ENCODE measurements at places on chromosomes 5 and 9.

- no peaks in the 10 kb centered on the region for H3K27me3 ChIP-seq
- peaks cover 9% of the 10 kb centered on the region for H3K4me1 ChIP-seq
- no peaks in the 10 kb centered on the region for H3K36me3 ChIP-seq
- no peak for DNase-seq
- peak overlapping the region; percentile 67 for H3K4me3 ChIP-seq
These were observed 2.0 kb upstream of the MZB1 start for GRCh38 chr5:139391570-139392323.

GRCh38 chr5:4348423-4348822 lies 752.8 kb downstream of the IRX1 start:
- no peak for DNase-seq
- H3K36me3 ChIP-seq = no peaks in the 10 kb centered on the region
- H3K4me1 ChIP-seq = no peaks in the 10 kb centered on the region

GRCh38 chr5:16877267-16877935 lies 58.7 kb downstream of the MYO10 start:
- no peaks in the 10 kb centered on the region for H3K27me3 ChIP-seq
- no peak for DNase-seq
- H3K4me3 ChIP-seq = no peak overlapping the region
- no peaks in the 10 kb centered on the region for H3K36me3 ChIP-seq
- no peaks in the 10 kb centered on the region for H3K4me1 ChIP-seq

DNA sequence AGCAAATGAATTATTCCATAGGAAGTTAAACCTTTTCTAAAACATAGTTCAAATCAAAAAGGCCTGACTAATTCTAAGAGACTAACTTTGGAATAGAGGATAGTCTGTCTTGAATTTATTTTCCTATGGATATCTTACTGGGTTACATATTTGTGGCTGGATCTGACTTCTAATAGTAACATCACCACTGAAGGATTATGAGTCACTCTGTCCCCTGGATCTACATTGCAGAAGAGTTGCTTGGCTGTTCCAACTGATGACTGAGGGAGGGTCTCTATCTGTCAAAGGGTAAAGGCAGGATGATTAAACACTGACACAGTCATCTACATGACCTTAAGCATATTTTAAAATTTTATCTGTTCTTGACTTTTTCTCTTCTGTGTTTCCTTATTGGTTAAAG lies 119.6 kb upstream of the FST start:
- DNase-seq = no peak
- H3K4me3 ChIP-seq = no peak overlapping the region
- no peaks in the 10 kb centered on the region for H3K36me3 ChIP-seq
- no peaks in the 10 kb centered on the region for H3K27me3 ChIP-seq

DNA sequence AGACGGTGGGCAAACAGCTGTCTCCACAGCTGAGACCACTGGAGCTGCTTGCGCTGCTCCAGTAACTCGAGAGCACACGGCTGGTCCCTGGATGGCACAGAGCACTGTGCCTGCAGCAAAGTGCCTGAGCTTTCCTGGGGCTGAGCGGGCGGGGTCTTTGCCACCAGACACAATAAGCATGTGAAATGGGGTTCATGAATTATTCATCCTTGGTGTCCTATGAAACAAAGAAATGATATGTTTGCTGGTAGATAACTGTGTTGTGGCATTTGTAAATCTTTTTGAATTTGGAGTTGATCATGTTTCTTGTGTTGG lies 151.7 kb upstream of the MPDZ start:
- H3K27me3 ChIP-seq = no peaks in the 10 kb centered on the region
- no peaks in the 10 kb centered on the region for H3K36me3 ChIP-seq
- H3K4me3 ChIP-seq = no peak overlapping the region
- no peaks in the 10 kb centered on the region for H3K4me1 ChIP-seq
- DNase-seq = no peak

DNA sequence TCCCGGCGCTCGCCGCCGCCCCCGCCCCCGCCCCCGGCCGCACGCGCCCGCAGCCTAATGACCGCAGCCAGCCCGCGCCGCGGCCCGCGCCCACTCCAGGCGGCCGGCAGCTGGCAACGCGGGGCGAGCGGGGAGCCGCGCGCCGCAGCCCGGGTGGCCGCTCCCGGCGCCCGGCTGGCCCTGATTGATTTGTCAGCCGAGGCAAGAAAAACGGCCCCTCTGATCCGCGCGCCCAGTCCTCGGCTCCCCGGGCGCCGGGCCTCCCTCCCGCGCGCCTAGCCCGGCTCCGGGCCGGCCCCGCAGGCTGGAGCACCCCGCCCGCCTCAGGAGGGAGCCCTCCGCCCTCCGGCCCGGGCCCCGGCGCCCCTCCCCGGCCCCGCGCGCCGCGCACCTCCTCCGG lies 11.9 kb upstream of the LHX2 start:
- H3K27me3 ChIP-seq = peaks cover 45% of the 10 kb centered on the region
- no peak overlapping the region for H3K4me3 ChIP-seq
- H3K36me3 ChIP-seq = no peaks in the 10 kb centered on the region

- no peaks in the 10 kb centered on the region for H3K36me3 ChIP-seq
- no peak overlapping the region for H3K4me3 ChIP-seq
- no peaks in the 10 kb centered on the region for H3K4me1 ChIP-seq
- no peaks in the 10 kb centered on the region for H3K27me3 ChIP-seq
- no peak overlapping the region for H3K27ac ChIP-seq
These were observed 8.9 kb upstream of the BNC2 start for GRCh38 chr9:16879416-16879815.

DNA sequence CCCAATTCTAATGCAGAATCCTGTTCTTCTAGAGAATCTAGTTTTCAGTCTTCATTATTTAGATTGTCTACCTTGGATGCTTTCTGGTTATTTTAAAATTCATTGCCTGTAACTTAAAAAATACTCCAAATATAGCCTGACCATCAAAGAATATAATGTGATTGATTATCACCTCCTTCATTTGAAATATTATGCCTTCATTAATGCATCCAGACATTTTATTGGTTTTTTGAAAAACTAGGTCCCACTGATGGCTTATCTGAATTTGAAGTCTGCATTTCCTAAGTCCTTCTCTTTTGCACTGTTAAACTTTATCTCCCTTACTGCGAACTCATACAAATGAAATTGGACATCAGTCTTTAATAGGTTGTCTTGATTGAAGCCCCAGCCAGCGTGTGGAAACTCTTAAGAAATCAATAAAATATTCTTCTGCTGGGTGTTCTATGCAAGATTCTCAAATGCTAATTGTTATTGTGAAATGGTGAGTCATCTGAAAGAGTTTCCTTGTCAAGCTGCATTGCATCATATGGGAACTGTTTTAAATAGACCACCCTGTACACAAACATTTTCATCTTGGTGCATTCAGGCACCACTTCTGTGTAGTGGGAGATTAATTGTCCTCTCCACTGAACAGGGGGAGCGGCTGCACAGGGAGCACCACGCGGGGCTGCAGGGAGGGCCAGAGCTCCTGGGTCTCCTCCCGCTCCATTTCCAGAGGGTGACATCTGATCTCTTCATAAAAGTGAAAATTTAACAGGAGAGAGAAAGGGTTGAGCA lies 92.3 kb upstream of the FANCC start:
- H3K27me3 ChIP-seq = no peaks in the 10 kb centered on the region
- DNase-seq = no peak
- H3K4me1 ChIP-seq = no peaks in the 10 kb centered on the region
- H3K27ac ChIP-seq = no peak overlapping the region
- H3K36me3 ChIP-seq = no peaks in the 10 kb centered on the region

DNA sequence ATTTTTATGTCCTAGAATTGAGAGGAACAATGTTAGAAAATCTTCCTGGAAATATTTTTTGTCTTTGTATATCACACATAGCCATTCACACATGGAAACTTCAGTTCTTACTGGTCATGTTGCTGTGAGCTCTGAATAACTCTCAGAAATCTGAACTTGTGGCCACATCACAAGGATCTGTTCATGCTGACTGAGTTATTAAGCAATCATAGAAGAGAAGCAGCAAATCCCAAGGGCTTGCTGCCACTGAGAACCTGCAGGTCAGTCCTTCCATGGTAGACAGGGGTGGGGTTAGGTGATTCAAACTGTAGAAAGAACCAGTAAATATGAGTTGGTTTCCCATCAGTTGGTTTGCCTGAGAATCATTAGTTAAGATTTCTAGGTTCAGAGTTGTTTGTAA lies 27.6 kb downstream of the SGCD start:
- H3K4me1 ChIP-seq = no peaks in the 10 kb centered on the region
- no peak for DNase-seq
- no peaks in the 10 kb centered on the region for H3K27me3 ChIP-seq
- H3K36me3 ChIP-seq = no peaks in the 10 kb centered on the region
- H3K27ac ChIP-seq = no peak overlapping the region

DNA sequence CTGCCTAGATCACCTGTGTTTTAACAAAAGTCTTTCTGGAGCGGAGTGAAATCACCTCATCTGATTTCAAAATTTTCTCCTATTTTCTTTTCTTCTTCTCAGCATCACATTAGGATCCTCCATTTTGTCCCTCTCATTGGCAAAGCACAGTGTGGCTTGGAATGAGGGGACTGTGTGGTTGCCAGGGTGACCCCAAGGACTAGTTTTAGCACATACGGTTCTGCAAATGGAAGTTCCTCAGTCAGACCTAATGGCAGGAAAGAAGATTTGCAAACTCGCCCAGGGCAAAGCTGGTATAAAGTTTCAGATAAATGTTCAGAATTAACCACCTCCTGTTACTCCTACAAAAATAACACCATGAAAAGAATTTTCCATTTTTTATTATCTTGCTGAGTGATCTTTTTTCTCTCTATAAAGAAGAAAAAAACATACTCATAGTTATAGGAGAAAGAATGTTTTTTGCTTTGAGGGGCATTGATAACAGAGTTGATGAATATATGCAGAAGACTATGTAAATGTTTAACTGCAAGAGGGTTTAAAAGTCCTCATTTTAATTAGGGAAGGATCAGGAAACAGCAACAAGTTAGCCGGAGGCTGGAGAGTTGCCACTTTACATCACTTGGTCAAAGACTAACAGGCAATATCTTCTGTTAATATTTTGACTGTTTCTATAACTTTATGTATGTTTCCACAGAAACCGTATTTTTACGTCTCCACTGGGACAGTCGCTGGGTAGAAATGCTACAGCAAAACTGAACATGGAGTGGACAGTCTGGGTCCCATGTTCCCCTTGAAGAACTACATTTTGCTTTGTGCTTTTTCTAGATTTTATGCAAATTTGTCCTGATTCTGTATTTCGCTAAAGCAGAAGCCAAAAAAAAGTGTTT lies 257.8 kb downstream of the NR2F1-AS1 start:
- H3K27me3 ChIP-seq = no peaks in the 10 kb centered on the region
- no peaks in the 10 kb centered on the region for H3K36me3 ChIP-seq
- H3K4me3 ChIP-seq = no peak overlapping the region
- no peak for DNase-seq

DNA sequence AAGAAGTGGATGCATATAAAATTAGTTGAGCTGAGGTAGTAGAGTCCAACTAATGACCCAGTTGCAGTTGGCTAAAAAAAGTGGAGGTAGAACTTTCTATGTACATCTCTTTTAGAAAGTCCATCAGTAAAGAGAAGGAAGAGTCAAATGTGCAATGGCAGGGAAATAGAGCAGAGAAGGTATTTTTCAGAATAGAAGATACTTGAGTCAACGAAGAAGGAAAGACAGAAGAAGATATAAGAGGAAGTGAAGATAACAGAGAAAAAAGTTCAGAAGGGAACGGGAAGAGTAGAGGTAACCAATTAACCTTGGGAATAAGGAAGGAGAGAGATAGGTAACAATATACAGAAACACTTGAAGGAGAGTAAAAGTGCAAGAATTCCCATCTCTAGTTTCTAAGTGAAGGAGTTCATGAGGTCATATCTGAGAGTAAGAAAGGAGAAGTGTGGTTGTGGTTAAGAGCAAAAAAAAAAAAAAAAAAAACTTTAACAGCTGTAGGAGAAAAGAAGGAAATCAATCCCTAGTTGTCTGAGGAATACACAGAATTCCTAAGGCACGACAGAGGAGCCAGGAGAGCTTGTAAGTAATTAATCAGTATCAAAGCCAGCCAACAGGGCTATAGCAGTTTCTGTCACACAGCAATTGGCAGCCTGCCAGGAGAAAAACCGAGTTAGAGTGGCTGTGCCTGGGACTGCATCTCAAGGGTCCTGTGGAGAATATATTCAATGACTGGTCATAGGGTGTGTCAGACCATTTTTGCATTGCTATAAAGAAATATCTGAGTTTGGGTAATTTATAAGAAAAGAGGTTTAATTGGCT lies 61.0 kb downstream of the ARL15 start:
- H3K27ac ChIP-seq = no peak overlapping the region
- no peak for DNase-seq
- H3K27me3 ChIP-seq = no peaks in the 10 kb centered on the region
- H3K36me3 ChIP-seq = no peaks in the 10 kb centered on the region
- H3K4me3 ChIP-seq = no peak overlapping the region
- peaks cover 3% of the 10 kb centered on the region for H3K4me1 ChIP-seq

DNA sequence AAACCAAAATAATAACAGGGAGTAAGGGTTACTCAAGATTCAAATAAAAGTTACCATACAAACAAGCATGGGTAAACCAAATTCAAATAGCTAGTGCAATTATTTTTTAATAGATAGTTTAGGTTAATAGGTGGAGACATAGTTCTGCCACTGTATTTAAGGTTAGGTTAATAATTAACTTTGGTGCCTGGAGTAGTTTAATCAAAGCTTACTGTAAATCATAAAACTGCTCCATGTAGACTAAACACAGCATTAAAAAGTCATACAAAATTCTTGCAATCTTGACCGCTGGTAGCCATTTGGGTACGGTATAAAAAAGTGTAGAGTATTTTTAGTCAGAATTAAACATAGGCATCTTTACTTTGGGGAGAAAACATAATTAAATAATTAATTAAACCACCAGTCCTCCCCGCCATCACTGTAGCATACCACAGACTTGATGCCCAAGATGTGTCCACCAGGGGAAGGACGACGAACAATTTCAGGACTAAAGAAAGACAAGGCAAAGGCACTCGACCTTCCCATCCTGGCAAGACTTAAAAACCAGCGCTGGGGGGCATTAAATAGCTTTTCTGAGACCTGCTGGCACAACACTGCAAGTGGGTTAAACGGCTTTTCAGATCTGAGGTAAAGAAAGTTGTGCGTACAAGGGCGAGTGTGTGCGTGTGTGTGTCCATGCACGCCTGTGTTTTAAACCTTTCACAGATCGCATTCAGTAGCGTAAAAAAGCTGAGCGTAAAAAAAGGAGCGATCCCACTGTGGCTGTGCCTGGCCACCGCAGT lies 2.9 kb downstream of the SEMA6A start:
- H3K4me1 ChIP-seq = peaks cover 24% of the 10 kb centered on the region
- no peaks in the 10 kb centered on the region for H3K36me3 ChIP-seq
- no peak for DNase-seq

- no peaks in the 10 kb centered on the region for H3K27me3 ChIP-seq
- H3K4me3 ChIP-seq = no peak overlapping the region
- peaks cover 14% of the 10 kb centered on the region for H3K4me1 ChIP-seq
- no peak for DNase-seq
These were observed 322.1 kb upstream of the SLC30A5 start for GRCh38 chr5:68771732-68772131.
